ENCODE measurements at places on chromosomes 4 and X.

GRCh38 chr4:56668267-56668666 is 12.8 kb downstream of the HOPX start:
- no peak for DNase-seq

DNA sequence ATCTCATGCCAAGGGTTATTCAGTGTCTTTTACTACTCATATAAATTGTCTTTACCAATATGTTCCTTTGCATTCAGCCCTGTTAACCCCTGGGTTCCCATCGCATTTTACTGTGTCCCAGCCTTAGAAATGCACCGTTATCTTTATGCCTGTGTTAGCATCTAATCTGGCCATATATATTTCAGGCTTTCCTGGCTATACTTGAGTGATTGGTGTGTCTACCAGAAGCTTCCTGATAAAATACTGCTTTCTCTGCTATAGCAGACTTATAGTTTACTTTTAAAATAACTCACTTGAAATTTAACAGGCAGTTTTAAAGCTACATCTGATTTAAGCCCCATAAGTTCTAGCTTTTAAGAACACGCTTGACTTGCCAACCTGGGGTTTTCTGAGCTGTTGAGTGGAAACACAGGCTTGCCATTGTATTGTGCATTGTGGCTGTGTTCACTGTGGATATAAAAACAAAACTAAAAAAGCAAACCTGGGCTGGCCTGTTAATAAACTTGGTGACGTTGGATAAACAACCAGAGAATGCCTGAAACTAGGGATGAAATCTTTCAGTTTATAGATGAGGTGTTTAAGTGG is 185.3 kb upstream of the TAPT1 start:
- DNase-seq = no peak

GRCh38 chrX:100379388-100379986 is 30.6 kb downstream of the PCDH19 start:
- DNase-seq = peak; percentile 27

DNA sequence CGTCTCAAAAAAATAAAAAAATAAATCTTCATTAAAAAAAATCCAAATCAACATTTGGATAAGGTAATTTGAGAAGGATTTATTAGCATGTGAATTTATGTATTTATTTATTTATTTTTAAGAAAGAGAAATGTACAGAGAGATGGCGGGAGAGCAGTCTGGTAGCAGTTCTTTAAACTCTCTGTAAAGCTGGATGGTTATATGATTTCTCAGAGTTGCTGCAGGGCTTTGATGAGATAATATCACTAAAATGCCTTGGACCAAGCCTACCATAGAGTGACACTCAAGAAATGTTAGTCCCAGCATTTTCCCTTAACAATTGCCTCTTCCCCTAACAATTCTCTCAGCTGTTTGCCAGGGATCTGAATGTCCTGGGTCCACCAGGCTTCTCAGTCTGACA is 103.4 kb upstream of the LNX1 start:
- no peak for DNase-seq

- peak; percentile 94 for DNase-seq
Observed at GRCh38 chrX:71543316-71543715, 10.4 kb downstream of the OGT start.

- no peak for DNase-seq
Observed at GRCh38 chr4:94978904-94979303, 221.1 kb downstream of the BMPR1B start.

Measured in NCI-H1417 (cell line).